BJ (cell line): ENCODE measurements at places on chromosomes 6 and 20.

- DNase-seq, result no peak
These were observed 163.0 kb downstream of the NKAIN2 start for GRCh38 chr6:123966618-123967017.

GRCh38 chr20:15374682-15375081, 1037.3 kb upstream of the FLRT3 start:
- DNase-seq, result no peak

GRCh38 chr6:28383235-28384142, 16.1 kb downstream of the ZSCAN12 start:
- DNase-seq, result peak; percentile 34

- DNase-seq, result no peak
These were observed 164.8 kb downstream of the QKI start for GRCh38 chr6:163579111-163579879.

- DNase-seq, result no peak
These were observed 143.0 kb downstream of the TTLL2 start for GRCh38 chr6:167467793-167468431.

GRCh38 chr6:14086701-14087100, 30.9 kb upstream of the CD83 start:
- no peak for DNase-seq

- DNase-seq, result no peak
These were observed 20.3 kb upstream of the MAPK13 start for GRCh38 chr6:36110050-36110449.

- no peak for DNase-seq
These were observed 29.8 kb downstream of the KIF6 start for GRCh38 chr6:39695447-39695846.

DNA sequence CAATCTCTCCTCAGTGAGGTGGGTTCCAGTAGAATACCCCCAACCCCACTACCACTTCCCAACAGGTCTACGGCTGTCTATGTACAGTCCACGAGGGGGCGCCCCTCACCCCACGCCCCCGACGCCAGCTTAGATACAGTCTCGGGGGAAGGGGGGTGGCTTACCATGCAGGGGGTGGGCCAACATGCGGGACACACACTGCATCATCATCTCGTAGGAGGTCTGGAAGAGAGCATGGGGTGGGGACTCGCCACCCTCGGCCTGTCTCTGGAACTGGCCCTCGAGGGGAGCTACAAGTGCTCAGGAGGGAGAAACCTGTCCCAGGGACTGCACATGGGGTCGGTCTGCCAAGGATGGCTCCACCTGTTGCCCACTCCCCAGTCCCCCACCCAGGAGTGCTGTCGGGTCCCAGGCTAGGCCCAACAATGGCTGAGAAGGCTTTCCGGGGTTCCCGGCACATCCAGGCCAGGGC, 8.5 kb downstream of the MTCH1 start:
- no peak for DNase-seq

- no peak for DNase-seq
These were observed 1.0 kb downstream of the PXDC1 start for GRCh38 chr6:3750317-3751076.

DNA sequence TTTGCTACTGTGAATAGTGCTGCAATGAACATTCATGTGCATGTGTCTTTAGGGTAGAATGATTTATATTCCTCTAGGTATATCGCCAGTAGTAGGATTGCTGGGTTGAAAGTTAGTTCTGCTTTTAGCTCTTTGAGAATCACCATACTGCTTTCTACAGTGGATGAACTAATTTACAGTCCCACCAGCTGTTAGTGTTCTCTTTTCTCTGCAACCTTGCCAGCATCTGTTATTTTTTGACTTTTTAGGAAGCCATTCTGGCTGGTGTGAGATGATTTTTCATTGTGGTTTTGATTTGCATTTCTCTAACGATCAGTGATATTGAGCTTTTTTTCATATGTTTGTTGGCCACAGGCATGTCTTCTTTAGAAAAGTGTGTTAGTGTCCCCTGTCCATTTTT, 40.0 kb downstream of the PLG start:
- DNase-seq, result no peak
